ENCODE measurements at places on chromosomes 3 and 15.

GRCh38 chr3:61864886-61865285 lies 303.5 kb downstream of the PTPRG start:
- peak; percentile 63 for DNase-seq

DNA sequence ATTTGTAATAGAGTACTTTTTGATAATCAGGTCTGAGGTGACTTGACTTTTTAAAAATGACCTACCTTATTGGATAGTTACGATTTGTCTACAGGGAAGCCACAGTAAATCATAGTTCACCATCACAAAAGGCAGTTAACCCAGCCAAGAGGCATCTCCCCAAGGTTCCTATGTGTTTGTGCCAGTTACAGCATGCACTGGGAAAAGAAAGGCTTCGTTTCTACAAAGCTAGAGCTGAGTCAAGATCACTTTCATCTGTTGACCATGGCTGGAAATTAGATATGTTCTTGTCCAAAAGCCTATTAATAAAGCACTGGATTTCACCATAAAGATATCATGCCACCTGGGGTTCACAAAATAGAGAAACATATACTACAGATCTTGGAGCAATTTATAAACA lies 139.9 kb downstream of the GREM1 start:
- DNase-seq, result no peak

DNA sequence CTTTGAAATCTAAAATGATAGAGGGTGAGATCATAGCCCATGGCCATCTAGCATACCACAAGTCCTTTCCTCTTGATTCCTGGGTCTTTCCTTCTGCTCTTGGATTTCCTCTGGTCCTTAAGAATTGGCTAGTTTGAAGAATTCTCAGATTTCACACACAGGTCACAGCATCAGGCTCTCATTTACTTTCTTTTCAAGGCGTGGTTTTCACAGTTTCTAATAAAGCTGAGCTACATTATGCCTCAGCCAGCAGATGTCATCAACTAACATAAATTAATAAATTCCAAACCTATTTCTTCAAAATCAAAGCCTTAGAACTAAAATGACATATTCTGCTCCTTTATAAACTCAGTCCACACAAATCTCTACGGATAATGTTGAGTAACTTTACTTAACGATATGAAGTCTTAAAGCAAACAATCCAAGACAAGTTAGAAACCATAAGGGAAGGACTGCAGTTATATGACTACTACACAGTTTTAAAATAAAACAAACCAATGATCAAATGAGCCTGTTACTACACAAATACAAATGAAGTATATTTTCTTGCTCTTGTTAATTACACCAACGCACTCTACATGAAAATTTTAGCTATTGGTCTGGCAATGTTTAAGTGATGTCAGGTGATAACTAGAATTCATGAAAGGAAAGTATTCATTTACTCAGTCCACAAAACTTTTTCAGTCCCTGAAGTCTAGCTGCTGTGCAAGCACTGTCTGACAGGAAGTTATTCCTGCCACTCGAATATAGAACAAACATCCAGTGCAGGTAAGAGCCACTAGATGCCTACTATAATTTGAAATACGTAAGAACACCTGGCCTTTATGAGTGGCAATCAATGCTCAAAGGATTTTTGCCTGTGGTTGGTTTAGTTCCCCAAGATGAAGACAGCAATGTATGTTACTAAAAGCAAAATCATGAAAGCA lies 9.2 kb downstream of the CCDC14 start:
- DNase-seq, result peak; percentile 16

DNA sequence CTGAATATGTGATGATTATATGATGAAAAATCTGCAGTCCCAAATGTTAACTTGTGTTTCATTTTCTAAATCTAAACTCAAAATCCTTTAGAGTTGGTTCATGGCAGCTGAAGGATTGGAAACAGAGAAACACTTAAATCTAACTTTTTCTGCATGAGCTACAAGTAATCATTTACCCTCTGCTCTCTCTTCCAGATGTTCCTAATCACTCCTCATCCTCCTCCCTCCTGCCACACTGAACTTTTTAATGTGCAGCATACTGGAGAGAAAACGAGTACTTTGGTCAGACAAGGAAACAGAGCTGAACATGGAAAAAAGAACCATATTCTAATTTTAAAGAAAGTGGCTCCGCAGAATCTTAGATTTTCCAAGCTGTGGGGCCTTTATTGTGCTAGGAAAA lies 321.2 kb upstream of the COL8A1 start:
- DNase-seq, result peak; percentile 57

DNA sequence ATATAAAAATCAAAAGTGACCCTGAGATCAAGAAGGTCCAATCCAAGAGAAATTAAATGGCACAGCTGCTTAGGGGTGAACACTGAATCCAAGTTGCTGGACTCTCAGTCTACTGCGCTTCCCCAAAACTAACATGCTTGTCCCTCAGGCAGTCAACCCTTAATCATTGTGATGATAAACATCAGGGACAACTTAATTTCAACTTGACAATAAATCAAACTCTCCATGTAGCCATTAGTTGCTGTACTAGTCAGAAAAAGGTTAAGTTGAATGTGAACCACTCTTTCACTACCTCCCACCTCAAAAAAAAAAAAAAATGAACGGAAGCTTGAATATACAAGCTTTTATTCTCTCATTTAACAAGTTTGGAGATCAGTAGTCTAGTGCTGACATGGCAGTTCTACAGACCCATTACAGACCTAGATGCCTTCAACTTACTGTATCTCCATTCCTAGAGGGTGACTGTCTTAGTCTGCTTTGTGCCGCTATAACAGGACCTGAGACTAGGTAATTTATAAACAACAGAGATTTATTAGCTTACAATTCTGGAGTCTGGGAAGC lies 185.7 kb downstream of the FHIT start:
- no peak for DNase-seq

DNA sequence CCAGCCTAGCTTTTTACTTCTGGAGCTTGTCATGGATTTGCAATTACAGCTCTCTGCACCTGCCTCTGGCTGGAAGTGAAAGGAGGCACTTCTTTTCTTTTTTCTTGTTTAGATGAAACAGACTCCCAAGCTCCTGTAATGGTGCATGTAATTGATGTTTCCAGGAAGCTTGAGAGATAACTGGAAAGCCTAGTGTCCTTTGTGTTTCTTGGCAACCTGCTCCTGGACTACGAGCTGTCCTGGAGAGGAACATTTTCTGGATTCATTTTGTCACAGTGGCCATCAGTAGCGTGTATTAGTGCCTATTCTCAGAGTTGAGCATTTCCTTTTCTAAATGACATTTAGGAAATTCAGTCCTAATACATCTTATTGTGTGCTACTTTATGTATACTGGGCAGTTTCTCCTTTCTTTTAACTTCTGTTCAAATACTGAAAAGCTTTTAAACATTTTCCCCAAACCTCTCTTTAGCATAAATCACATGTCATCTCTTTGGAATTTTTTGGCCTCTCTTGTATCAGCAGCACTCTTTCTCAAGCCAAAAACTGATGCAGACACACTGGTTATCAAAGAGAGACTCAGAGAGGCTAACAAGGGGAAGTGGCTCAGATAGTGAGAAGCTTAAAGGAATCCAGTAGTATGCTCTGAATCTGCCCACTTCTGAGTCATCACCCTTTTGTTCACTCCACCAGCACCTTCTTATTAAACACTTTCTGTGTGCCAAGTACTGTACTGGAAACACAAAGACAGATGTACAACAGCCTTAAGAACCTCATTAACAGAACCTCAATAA lies 62.6 kb upstream of the SLC2A2 start:
- DNase-seq, result peak; percentile 80

DNA sequence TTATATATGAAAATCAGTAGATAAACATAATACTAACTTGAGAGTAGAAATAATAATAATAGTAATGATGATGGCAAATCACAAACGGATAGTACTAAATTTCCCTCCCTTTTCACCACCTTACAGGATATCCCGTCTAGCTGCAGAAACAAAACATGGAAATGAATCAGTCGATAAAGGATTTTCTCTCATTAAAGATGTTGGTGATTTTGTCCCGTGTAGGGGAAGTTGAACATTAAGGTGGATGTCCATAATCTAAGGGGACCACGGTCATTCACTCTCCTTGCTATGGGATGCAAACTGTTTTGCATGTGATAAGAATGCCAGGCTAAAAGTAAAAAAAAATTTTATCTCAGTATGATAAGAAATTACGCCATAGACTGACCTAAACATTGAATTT lies 1027.7 kb upstream of the NR2F2 start:
- DNase-seq, result no peak

DNA sequence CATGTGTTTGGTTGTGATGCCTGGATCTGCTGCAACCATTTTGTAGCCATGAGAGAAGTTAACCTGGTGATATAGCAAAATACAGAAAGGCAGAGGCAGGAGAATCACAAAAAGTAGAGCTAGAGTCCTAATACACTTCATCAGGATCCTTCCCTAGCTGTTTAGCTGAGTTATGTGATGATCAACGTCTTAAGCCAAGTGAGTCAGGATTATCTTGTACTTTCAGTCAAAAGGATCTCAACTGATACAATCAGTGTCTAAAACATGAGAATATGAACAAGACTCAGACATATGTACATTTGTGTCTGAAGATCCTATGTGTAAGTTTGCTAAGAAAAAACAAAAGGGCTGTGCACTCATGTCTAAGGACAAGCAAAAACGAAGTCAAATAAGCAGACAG lies 236.9 kb downstream of the NTRK3 start:
- peak; percentile 13 for DNase-seq

- no peak for DNase-seq
These were observed 97.3 kb downstream of the FOXB1 start for GRCh38 chr15:60101416-60101815.

GRCh38 chr3:146154995-146155394 lies 6.0 kb downstream of the PLOD2 start:
- no peak for DNase-seq

- no peak for DNase-seq
These were observed 278.2 kb upstream of the STT3B start for GRCh38 chr3:31254483-31254882.

DNA sequence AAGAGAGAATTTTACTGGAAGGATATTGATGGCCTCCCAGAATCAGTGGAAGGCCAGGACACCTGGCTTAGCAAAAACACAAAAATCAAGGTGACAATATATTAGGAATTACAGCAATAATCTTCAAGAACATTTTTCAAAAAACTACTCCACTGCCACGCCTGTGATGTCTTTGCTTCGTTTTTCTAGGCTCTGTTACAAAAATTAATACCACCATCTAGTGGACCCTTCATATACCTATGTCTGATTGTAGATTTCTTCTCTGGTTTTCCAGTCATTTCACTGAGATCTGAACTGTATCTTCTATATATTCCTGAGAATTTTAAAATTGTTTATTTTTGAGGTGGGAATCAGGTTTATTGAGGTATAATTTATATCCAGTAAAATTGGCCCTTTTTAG lies 5.6 kb upstream of the SLC33A1 start:
- peak; percentile 38 for DNase-seq

- peak; percentile 59 for DNase-seq
These were observed 7.6 kb downstream of the PFKFB4 start for GRCh38 chr3:48548729-48549705.

- DNase-seq, result no peak
These were observed 267.7 kb upstream of the LMCD1 start for GRCh38 chr3:8233938-8234337.

DNA sequence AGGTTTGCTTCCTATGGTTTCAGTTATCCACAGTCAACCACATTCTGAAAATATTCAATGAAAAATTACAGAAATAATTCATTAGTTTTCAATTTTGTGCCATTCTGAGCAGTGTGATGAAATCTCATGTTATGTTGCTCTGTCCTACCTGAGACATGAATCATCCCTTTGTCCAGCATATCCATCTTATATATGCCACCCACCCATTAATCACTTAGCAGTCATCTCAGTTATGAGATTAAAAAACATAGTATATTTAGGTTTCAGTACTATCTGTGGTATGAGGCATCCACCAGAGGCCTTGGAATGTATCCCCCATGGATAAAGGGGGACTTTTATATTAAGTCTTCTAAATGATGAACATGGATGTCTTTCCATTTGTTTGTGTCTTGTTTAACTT lies 64.7 kb upstream of the PROK2 start:
- no peak for DNase-seq

DNA sequence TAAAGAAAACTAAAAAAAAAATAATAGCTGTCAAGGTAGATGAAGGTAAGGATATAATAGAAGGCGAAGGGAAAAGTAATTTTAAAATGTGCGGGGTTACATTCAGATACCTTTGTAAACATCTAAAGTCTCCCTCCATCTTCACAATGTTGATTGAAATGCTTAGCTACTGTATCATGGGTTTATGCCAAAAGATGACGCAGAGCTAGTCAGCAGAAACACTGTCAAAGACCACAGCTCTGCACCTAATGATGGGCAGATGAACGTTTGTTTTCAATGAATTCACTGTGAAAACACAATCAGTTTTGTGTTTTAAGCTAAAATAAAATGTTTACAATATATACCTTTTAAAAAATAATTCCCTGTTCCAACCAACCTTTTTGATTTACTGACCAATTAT lies 61.2 kb downstream of the RFTN1 start:
- DNase-seq, result peak; percentile 82

DNA sequence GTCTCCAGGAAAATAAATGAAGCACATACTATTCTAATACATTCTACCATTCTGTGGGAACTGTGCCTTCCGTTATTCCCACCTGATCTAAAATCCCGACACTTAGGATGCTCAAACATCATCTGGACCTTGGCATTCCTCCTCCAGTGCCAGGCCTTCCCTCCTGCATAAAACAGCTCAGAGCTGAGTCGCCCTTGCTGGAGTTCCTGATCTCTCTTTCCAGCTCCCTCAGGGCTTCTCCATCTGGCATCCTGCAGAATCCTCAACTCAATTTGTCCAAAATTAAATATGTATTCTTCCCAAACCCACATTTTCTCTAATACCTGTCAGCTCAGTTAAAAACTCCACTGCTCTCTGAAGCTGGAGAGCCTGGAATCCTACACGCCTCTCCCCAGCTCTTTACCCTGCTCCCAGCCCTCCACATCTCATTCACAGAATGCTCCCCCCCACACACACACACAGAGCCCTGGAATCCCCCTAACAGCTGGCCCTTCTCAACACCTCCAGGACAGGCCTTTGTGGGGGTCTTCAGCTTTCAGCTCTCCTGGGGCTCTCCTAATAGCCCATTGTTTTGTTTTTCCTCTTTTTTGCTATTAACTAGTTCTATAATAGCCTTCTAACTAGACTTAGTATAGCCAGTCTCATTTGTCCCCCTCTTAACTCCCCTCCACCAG lies 78.5 kb downstream of the HMG20A start:
- DNase-seq, result no peak

- DNase-seq, result no peak
These were observed 599.6 kb downstream of the GBE1 start for GRCh38 chr3:81161851-81162250.

DNA sequence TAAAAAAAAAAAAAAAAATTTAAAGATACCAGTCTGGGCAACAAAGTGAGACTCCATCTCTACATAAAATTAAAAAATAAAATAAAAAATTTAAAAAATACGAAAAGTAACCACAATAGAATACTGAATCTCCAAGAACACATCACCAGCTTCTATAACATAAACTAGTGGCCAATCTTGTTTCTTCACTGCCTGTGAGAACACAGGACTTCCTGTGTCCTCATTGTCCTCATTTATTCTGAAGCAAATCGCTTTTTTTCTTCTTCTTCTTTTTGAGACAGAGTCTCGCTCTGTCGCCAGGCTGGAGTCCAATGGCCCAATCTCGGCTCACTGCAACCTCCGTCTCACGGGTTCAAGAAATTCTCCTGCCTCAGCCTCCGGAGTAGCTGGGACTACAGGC lies 28.6 kb upstream of the RAB7A start:
- DNase-seq, result no peak

All from fibroblast of lung (primary cell).